ENCODE measurements at places on chromosomes 1 and 21.
A peak's percentile ranks its signal among the peaks of the same experiment; 100 is the strongest.

DNA sequence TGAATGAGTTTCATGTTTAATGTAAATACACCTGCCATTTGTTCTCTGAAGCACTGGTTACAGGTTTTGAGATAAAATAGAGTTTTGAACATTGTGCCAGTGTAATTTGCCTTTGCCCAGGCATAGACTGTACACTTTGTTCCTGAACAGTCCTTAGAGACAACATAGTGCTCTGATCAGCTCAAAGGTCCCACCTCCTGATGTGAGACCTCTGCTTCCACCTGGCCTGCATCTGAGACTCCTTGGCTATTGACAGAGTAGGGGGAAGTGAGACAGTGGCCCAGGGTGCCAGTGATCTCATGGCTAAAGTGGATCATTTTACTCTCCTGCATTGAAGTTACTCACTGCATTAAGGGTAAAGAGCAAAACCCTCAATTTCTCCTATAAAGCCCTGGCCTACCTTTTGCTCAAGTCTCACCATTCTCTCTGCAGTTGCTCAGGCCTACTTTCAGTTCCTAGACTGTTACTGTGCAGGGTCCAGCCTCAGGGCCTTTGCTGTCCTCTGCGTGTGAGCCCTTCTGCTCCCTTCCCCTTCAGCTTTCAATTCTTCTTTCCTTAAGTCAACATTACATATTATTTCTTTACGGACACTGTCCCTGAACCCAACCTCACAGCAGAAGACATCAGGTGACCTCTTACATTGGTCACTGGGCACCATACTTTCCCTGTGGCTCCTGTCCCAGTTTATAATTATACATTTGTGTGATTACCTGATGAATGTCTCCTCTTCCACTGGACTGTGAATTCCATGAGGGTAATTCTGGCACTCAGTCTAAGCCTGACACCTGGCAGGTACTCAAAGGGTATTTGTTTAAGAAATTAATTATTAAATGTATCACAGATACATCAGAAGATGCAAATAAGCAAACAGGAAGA, 142.9 kb downstream of the ROR1 start:
- DNase-seq, result no peak

DNA sequence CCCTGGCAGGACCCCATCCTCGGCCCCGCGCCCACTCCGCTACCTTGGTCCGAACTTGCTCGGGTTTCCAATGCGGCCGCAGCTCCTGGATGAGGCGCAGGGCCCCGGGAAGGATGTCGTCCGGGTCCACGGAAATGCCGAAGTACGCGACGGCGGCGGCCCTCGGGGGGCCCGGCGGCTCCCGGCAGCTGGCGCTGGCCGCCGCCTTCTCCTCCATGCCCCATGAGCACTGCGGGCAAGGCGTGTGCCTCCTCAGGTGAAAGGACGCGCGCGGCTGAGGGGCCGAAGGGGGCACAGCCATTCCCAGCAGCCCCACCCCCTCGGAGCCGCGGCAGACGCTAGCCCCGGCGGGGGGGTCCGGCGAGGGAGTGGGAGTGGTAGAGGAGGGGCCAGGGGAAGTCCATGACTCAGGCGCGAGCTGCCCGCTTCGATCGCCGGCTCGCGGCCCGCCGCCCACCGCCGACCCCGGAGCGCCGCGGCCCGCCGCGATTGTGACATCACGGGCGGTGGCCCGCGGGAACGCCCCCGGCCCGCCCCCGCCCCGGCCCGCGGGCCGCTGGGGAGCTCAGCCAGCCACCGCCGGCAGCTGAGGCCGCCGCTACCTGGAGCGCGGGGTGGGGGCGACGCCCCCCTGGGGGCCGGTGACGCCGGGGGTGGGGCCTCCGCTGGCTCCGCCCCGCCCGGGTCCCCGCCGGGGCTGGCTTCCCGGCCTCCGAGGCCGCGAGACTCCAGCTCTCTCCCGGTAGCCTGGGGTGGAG, at the start of gene ETNK2:
Gene ETNK2, minus strand, starts transcription at position 493 of the 758 bp plus-strand sequence. Its CDS starts 192 bp downstream, at position 301.
- peak; percentile 84 for DNase-seq

DNA sequence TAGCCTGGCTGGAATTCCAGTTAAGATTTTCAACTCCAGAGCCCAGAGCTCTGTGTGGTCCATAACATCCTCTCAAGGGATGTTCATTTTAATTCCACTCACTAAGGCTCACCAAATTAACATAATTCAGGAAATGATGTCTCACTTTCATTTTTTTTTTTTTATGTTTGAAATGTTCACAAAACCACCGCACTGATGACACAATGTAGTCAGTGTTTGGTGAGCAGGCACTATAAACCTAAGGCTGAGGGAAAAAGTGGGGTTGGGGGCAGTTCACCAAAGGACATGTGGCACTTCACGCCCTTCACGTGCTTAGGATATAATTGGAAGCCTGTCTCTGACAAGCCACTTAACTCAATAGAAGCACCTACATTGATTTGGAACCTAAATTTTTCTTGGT, 177.3 kb upstream of the CAMK1G start:
- no peak for DNase-seq

GRCh38 chr1:198157847-198158725, 1.3 kb downstream of the NEK7 start:
- DNase-seq, result no peak

- no peak for DNase-seq
These were observed 7.1 kb downstream of the MEX3A start for GRCh38 chr1:156075162-156075561.

DNA sequence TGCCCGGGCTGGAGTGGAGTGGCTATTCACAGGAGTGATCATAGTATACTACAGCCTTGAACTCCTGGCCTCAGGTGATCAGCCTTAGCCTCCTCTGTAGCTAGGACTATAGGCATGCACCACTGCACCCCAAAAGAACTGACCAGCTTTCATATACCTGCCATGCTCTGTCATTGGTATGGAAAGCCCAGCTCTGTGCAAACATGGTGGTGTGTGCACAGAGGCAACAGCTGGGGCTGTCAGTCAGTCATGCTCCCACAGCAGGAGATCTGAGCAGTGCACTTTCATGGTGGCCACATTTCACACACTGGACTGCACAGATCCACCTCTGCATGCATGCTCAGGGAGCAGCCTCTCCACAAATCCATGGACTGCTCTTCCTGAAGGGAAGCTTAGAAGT, 8.8 kb upstream of the JAK1 start:
- DNase-seq, result no peak

DNA sequence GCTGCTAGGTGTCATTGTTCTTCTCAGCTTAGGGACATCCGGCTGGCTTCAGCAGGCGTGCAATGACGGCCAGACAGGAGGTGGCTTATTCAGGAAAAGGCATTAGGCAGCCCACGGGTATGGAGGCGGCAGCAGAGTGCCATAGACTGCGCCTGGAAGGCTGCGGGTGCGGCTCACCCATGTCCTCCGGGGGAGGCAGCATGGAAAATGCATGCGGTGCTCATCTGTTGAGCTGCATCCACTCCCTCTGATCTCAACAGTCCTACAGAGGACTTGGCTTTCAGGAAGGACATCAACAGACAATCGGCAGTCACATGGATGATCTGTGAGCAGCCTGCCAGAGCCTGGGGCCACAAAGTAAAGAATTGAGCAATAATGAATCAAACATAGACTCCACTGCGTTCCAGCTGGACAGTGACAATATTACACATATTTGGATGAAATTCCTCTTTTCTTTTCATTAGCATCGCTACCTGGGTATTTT, 42.9 kb downstream of the UMODL1 start:
- DNase-seq, result no peak

GRCh38 chr1:163824006-163824405, 502.3 kb downstream of the NUF2 start:
- DNase-seq, result no peak

- no peak for DNase-seq
These were observed 11.1 kb downstream of the CYP4B1 start for GRCh38 chr1:46809904-46810303.

GRCh38 chr1:248703674-248704073, 1.1 kb upstream of the OR14I1 start:
- DNase-seq, result no peak

GRCh38 chr1:6385488-6386191, 7.9 kb downstream of the ACOT7 start:
- DNase-seq, result no peak

GRCh38 chr1:227769936-227770494, 34.8 kb downstream of the SNAP47 start:
- DNase-seq, result no peak

Data from activated effector memory CD4-positive, alpha-beta T cell treated with anti-CD3 and anti-CD28 coated beads, Interleukin-2, amount 50 U/mL, for 16 hours (primary cell).